ENCODE measurements at places on chromosomes 5 and 9. TPM values are rescaled to one million over a fixed set of nuclear protein-coding genes. Genes with fewer than 3 reads are reported as not detected.

The PCA3 gene
- 0.34 TPM for total RNA-seq

The GARNL3 gene
- 21.6 TPM for total RNA-seq

The MTAP gene
- total RNA-seq = 86.4 TPM

The BASP1 gene
- 11.0 TPM for total RNA-seq

The RBM18 gene
- total RNA-seq = 12.6 TPM

The ORM2 gene
- not detected for total RNA-seq

The IRF1 gene
- 8.4 TPM for total RNA-seq

The LRRC8A gene
- total RNA-seq = 35.3 TPM

The HTR1A gene
- total RNA-seq = not detected

The GPSM1 gene
- total RNA-seq = 40.0 TPM

The PCDHA9 gene
- total RNA-seq = not detected

The KIAA0825 gene
- 1.7 TPM for total RNA-seq

The PRDM9 gene
- total RNA-seq = not detected

The RELL2 gene
- total RNA-seq = 6.9 TPM

The IL17B gene
- total RNA-seq = not detected

The FCN2 gene
- total RNA-seq = not detected

The EMB gene
- total RNA-seq = 15.0 TPM

The PCDHGA9 gene
- 1.5 TPM for total RNA-seq

The SPINK7 gene
- total RNA-seq = not detected

The IFNA13 gene
- not detected for total RNA-seq

The SLC25A2 gene
- total RNA-seq = under 0.01 TPM

The INSL6 gene
- total RNA-seq = not detected

The GFI1B gene
- not detected for total RNA-seq

The SLC36A3 gene
- not detected for total RNA-seq

The LHX6 gene
- total RNA-seq = not detected

The HMMR gene
- 30.6 TPM for total RNA-seq

The MED27 gene
- total RNA-seq = 37.3 TPM

The GPR151 gene
- not detected for total RNA-seq

The BHMT2 gene
- 2.9 TPM for total RNA-seq

The HSPA4 gene
- 187 TPM for total RNA-seq

The ANXA2R gene
- total RNA-seq = 0.36 TPM

The PCDHB6 gene
- total RNA-seq = not detected

The CCDC192 gene
- total RNA-seq = not detected

The TEK gene
- total RNA-seq = not detected

The CACNA1B gene
- total RNA-seq = 0.36 TPM

The SEMA6A gene
- total RNA-seq = 74.6 TPM

The SREK1 gene
- total RNA-seq = 98.5 TPM

The RETREG1 gene
- 21.3 TPM for total RNA-seq

The SLC36A2 gene
- total RNA-seq = not detected

The APBA1 gene
- total RNA-seq = 3.8 TPM

The F2RL2 gene
- not detected for total RNA-seq

The MCC gene
- total RNA-seq = 92.7 TPM

The FOXD4 gene
- total RNA-seq = under 0.01 TPM

The PLAC8L1 gene
- total RNA-seq = not detected

The NMUR2 gene
- not detected for total RNA-seq

The CCL21 gene
- total RNA-seq = not detected

The SVEP1 gene
- under 0.01 TPM for total RNA-seq

The ANKRD55 gene
- not detected for total RNA-seq

The MLANA gene
- total RNA-seq = 1,023 TPM

The EFNA5 gene
- 6.5 TPM for total RNA-seq

The SV2C gene
- not detected for total RNA-seq

The GCNT1 gene
- 1.8 TPM for total RNA-seq

The CTXN3 gene
- total RNA-seq = not detected

The IFNB1 gene
- 0.77 TPM for total RNA-seq

The TAF11L10 gene
- not detected for total RNA-seq

The ENHO gene
- 0.67 TPM for total RNA-seq

The SPARC gene
- total RNA-seq = 820 TPM

The PRUNE2 gene
- total RNA-seq = 193 TPM

Data from melanocyte of skin (primary cell).